ENCODE measurements at places on chromosomes 7 and 10. TPM values are rescaled to one million over a fixed set of nuclear protein-coding genes. Genes with fewer than 3 reads are reported as not detected.
A peak's percentile ranks its signal among the peaks of the same experiment; 100 is the strongest.

- peaks cover 2% of the 10 kb centered on the region for H3K36me3 ChIP-seq
- no peaks in the 10 kb centered on the region for H3K27me3 ChIP-seq
- no peak overlapping the region for H3K4me3 ChIP-seq
- H3K4me1 ChIP-seq = no peaks in the 10 kb centered on the region
- no peak overlapping the region for H3K27ac ChIP-seq
Measured at GRCh38 chr10:80870282-80870681, 332.6 kb downstream of the SH2D4B start.

GRCh38 chr7:98569691-98570337 lies 47.3 kb upstream of the NPTX2 start:
- peak overlapping the region; percentile 41 for H3K4me3 ChIP-seq
- no peak for DNase-seq
- peaks cover 40% of the 10 kb centered on the region for H3K27me3 ChIP-seq
- peak overlapping the region; percentile 93 for H3K27ac ChIP-seq
- peaks cover 47% of the 10 kb centered on the region for H3K4me1 ChIP-seq
- H3K36me3 ChIP-seq = peaks cover 2% of the 10 kb centered on the region

GRCh38 chr7:27151931-27152815 lies at the start of gene HOXA3:
TSS of gene HOXA3 (minus strand) at chr7:27152583. CDS start at chr7:27110640, 41,943 bp downstream.
- H3K4me3 ChIP-seq = peak within 1 kb of the TSS; percentile 85
- H3K27ac ChIP-seq = peak within 1 kb of the TSS; percentile 80
- peaks cover 5% of the 10 kb centered on the region for H3K36me3 ChIP-seq
- no peak for DNase-seq
- H3K4me1 ChIP-seq = peaks cover 28% of the 10 kb centered on the region

DNA sequence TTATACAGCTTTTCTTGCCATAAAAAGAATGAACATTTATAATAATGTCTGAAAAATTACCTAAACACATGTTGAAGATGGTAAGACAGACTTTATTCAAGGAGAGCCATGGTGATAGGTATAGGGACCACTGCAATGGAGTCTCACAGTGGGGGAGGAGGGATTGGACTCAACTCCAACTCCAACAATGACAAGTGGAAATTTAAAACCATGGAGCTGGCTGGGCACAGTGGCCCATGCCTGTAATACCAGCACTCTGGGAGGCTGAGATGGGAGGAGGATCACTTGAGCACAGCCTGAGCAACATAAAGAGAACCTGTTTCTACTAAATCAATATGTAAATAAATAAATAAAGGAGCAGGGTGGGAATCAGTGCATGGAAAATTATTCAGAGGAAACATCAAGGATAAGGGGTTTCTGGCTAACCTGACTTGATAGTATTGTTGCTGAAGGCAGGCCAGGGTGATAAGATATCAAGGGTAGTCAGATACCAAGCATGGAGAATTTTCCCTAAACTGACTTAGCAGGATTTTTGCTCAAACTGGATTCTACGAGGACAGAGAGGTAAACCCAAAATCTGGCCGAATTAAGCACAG lies 19.5 kb upstream of the MICU1 start:
- H3K4me3 ChIP-seq = no peak overlapping the region
- no peaks in the 10 kb centered on the region for H3K27me3 ChIP-seq
- H3K27ac ChIP-seq = no peak overlapping the region
- H3K4me1 ChIP-seq = no peaks in the 10 kb centered on the region
- no peak for DNase-seq

- no peaks in the 10 kb centered on the region for H3K36me3 ChIP-seq
- peak; percentile 22 for DNase-seq
- peaks cover 6% of the 10 kb centered on the region for H3K27me3 ChIP-seq
- peaks cover 42% of the 10 kb centered on the region for H3K4me1 ChIP-seq
- H3K27ac ChIP-seq = peak overlapping the region; percentile 90
- peak overlapping the region; percentile 95 for H3K4me3 ChIP-seq
Measured at GRCh38 chr7:139777133-139777891, 486 bp downstream of the HIPK2 start.

DNA sequence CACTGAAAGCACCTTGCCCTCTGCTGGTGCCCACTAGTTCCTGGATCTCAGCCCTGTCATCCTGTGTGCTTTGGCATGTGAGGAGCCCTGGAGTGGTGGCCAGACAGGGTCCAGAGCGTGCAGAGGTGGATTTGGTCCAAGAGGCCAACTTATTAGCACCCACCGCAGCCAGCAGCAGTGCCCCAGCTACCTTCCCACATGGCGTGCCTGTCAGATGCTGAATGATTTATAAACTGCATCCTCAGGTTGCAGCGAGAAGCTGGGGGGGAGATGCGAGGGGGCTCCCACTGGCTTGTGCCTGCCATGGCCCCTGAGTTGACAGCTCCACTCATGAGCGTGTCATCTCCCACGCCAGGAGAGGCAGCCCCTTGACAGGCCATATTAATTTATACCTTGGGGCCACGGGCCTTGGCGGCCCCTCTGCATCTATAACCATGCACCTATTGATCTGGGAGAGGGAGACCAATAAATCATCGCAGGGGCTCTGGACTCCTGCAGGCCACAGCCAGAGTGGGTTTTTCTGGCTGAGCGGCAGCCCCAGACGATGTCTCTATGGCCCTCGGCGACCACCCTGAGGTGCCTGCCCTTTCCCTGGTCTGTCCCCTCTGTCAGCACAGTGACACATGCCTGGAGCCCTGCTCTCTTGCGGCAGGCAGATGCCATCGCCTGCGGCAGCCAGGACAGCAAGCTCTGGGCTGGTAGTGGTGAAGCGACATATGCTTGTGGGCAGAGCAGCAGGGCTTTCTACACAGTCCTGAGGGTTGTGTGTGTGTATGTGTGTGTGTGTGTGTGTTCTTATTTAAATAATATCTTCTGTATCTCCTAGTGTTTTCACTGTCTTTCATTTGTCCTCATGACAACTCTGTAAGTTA lies 120.8 kb downstream of the CDH23 start:
- H3K4me3 ChIP-seq = no peak overlapping the region
- no peaks in the 10 kb centered on the region for H3K27me3 ChIP-seq
- H3K4me1 ChIP-seq = peaks cover 7% of the 10 kb centered on the region
- DNase-seq = no peak
- H3K36me3 ChIP-seq = no peaks in the 10 kb centered on the region

- H3K36me3 ChIP-seq = no peaks in the 10 kb centered on the region
- H3K4me3 ChIP-seq = no peak overlapping the region
- H3K4me1 ChIP-seq = no peaks in the 10 kb centered on the region
- no peak for DNase-seq
Measured at GRCh38 chr7:96952974-96953391, 52.4 kb upstream of the DLX6 start.

DNA sequence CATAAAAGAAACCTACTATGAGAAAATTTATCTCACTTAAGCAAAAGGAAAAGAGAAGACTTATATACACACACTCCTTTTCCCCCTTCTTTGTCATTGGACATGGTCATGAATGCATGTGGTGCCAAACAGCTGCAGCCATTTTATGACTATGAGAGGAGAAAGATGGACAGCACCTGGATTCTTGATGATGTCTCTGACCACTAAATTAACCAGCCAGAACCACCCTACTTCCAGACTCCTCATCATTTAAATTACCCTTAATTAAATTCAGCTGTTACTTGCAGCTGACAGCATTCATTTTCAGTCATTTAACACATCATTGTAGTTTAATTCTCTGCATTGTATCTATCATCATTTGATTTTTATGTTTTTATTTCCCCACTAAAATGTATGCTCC lies 379.0 kb upstream of the HPS1 start:
- no peak for DNase-seq
- H3K27ac ChIP-seq = no peak overlapping the region
- H3K27me3 ChIP-seq = peaks cover 4% of the 10 kb centered on the region
- no peaks in the 10 kb centered on the region for H3K36me3 ChIP-seq
- H3K4me3 ChIP-seq = no peak overlapping the region
- no peaks in the 10 kb centered on the region for H3K4me1 ChIP-seq

GRCh38 chr10:6648894-6649720 lies 69.0 kb upstream of the PRKCQ start:
- no peak overlapping the region for H3K27ac ChIP-seq
- H3K27me3 ChIP-seq = peaks cover 40% of the 10 kb centered on the region
- DNase-seq = no peak
- H3K4me1 ChIP-seq = no peaks in the 10 kb centered on the region
- H3K36me3 ChIP-seq = no peaks in the 10 kb centered on the region

DNA sequence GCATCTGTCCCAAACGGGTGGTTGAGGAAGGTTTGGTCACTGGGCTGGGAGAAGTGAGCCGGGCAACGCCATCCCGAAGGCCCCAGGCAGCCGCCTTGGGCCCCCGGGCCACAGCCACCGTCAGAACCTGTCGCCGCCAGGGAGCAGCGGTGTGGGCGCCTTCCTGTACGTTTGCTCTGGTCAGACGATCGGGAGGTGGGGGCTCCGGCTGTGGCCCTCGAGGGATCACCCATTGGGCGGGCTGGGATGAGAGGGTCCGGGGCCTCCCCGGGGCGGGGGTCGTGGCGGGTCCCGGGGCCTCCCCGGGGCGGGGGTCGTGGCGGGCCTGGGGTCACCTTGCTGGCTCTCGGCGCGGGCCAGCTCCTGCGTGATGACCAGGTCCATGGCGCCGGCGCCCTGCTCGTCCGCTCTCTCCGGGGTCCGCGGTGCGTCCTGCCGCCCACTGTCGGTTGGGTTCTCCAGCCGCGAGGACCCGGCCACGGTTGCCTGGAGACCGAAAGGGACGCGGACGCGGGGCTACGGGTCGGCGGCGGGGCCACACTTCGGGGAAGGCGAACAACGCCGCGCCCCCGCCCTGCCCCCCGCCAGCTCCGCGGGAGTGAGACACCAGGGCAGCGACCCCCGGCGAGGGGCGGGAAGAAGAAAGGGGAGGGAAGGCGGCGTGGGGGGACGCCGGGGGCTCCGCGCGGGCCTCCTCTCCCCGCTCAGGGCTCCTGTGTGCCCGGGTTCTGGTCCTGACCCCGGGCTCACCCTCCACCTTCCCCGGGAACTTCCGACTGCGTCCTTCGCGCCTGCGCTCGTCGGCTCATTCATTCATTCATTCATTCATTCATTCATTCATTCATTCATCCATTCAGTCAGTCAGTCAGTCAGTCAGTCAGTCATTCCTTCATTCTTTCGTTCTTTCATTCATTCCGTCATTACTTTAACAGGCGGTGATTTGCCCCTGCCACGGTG lies at the start of gene CFAP46:
Gene CFAP46 (minus strand): TSS at position 470 of the 957 bp plus-strand sequence. CDS start 86 bp downstream, at position 384.
- no peak within 1 kb of the TSS for H3K27ac ChIP-seq
- H3K4me3 ChIP-seq = peak within 1 kb of the TSS; percentile 79
- H3K27me3 ChIP-seq = peaks cover 31% of the 10 kb centered on the region
- H3K36me3 ChIP-seq = no peaks in the 10 kb centered on the region

GRCh38 chr10:48514255-48514654 lies 90.6 kb downstream of the ARHGAP22 start:
- DNase-seq = no peak
- H3K36me3 ChIP-seq = peaks cover 17% of the 10 kb centered on the region
- H3K27ac ChIP-seq = no peak overlapping the region
- H3K4me3 ChIP-seq = no peak overlapping the region
- peaks cover 39% of the 10 kb centered on the region for H3K4me1 ChIP-seq
- H3K27me3 ChIP-seq = no peaks in the 10 kb centered on the region

DNA sequence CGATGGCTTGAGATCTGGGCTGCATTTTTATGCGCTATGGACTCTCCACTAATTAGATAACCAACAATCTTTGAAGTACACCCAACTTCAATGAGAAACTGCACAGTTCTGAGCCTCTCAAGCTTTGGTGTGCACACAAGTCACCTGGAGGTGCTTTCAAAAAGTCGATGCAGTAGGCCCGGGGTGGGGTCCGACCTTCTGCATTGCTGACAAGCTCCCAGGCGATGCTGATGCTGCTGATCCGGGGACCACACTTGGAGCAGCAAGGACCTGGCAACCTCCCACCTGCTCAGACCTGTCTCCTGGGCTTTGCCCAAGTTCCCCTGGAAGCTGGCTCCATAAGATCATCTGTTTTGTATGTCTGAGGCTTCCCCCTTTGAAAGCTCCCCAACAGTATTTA lies 10.7 kb downstream of the KIAA1549 start:
- H3K27me3 ChIP-seq = no peaks in the 10 kb centered on the region
- H3K27ac ChIP-seq = peak overlapping the region; percentile 73
- no peak overlapping the region for H3K4me3 ChIP-seq
- H3K36me3 ChIP-seq = peaks cover 2% of the 10 kb centered on the region
- DNase-seq = no peak

DNA sequence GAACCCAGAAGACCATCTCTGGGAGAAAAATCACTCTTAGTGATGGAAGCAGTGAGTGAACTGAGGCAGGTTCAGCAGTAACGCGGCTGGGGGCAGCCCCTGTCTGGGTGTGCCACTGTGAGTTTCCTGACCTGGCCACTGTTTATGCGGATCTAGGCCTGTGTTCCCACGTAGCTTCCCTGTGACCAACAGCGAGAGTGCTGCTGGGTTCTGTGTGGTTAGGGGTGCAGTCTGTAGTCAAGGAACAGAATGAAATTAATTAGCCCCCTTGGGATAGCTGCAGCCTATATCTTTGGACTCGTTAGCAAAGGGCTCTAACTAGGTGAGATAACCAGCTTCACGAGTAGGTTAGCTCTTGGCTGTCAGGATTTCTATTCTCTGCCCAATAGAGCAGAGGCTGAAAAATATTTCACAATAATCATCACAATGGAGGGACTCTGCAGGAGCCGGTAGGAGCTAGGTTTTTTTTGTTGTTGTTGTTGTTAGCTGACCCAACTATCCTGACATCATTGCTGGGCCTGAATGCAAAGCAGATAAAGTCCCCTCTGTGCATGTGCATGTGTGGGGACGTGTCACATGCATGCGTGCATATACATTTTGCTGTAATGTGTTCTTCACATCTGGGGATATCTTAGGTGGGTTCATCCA lies 164.9 kb downstream of the TMEM178B start:
- peaks cover 15% of the 10 kb centered on the region for H3K4me1 ChIP-seq
- no peak overlapping the region for H3K4me3 ChIP-seq
- no peaks in the 10 kb centered on the region for H3K27me3 ChIP-seq
- H3K36me3 ChIP-seq = no peaks in the 10 kb centered on the region
- no peak for DNase-seq
- no peak overlapping the region for H3K27ac ChIP-seq

- H3K4me1 ChIP-seq = peaks cover 80% of the 10 kb centered on the region
- no peaks in the 10 kb centered on the region for H3K27me3 ChIP-seq
- peak overlapping the region; percentile 8 for H3K4me3 ChIP-seq
- H3K27ac ChIP-seq = peak overlapping the region; percentile 93
- H3K36me3 ChIP-seq = peaks cover 24% of the 10 kb centered on the region
- peak; percentile 30 for DNase-seq
Measured at GRCh38 chr10:80498833-80499741, 38.6 kb upstream of the SH2D4B start.

GRCh38 chr10:12063483-12063818 lies 5.3 kb upstream of the DHTKD1 start:
- H3K4me3 ChIP-seq = no peak overlapping the region
- DNase-seq = no peak
- peaks cover 3% of the 10 kb centered on the region for H3K4me1 ChIP-seq
- H3K36me3 ChIP-seq = no peaks in the 10 kb centered on the region
- H3K27me3 ChIP-seq = no peaks in the 10 kb centered on the region
- no peak overlapping the region for H3K27ac ChIP-seq

DNA sequence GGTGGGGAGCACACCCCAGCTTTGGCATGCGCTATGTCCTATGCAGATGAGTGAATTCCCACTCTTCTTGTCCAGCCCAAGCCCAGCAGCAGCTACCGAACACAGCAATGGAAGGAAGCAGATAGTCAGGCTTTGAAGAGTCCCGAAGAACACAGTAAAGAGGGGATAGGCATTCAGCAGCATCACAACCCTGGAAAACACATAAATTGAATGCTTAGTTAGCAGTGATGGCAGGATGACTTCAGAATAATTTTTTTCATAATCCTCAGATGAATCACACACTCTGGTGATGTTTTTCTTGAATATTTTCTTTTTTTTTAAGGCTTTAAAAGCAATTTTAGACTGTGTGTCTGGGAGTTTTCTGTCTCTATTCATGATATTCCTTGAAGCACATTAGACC lies 95.8 kb downstream of the CFAP58 start:
- H3K27me3 ChIP-seq = peaks cover 6% of the 10 kb centered on the region
- peaks cover 6% of the 10 kb centered on the region for H3K4me1 ChIP-seq
- H3K27ac ChIP-seq = no peak overlapping the region
- H3K4me3 ChIP-seq = no peak overlapping the region
- no peaks in the 10 kb centered on the region for H3K36me3 ChIP-seq

IRF5 gene
- total RNA-seq = not detected

ABCB1 gene
- total RNA-seq = 6.1 TPM

ATP6V1F gene
- 144 TPM for total RNA-seq

All from neural crest cell (in vitro differentiated cells).